ENCODE measurements at places on chromosomes 16 and 17.

DNA sequence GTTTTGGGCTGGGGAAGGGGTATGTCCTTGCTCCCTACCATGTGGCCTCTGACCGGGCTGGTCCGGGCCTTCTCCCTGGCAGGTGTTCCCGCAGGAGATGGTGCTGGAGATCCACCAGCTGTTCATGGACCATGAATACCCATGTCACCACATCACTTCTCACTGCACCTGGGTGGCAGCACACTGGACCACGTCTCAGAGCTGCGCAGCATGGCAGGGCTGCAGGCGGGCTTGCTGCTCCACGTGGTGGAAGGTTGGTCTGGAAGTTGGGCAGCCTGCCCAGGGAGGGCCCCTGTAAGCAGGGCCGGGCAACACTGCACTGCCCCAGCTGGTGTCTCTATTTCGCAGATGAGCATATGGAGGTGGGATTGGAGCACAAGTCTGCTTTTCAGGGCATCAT is 169.5 kb upstream of the ZNF267 start:
- DNase-seq: no peak

DNA sequence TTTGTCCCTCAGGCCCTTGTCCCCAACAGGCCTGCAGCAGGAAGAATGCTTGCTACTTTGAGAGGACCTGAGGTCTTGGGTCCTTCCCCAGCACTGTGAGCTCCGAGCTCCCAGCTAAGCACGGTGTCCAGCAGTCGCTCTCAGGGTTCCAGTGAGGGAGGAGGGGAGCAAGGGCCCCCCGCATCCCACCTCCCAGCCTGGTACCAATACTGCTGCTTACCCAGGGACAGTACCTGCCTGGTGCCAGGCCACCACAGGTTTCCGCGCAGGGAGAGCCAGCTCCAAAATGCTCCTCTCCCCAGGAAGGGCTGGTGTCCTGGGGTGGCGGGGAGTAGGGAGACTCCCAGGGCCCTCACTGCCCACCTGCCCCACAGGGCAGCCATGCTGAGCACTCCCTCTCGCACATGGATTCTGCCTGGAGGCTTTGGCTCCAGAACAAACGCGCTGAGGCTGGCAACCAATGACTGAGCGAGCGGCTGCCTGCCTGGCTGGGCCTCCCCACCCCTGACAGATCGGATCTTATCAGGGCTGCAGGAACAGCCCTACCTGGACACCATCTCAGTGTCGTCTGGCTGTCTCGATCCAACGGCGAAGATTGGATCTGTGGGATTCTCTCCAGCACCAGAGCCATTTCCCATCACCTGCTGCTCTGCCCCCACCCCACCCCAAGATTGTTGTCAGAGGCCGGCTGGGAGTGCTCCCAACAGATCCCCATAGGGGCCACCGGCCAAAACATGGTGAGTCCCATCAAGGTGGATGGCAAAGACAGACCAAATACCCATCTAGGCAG is 2.4 kb downstream of the DOK4 start:
- DNase-seq: no peak

GRCh38 chr16:78455861-78456260 is 356.4 kb downstream of the WWOX start:
- DNase-seq: no peak

DNA sequence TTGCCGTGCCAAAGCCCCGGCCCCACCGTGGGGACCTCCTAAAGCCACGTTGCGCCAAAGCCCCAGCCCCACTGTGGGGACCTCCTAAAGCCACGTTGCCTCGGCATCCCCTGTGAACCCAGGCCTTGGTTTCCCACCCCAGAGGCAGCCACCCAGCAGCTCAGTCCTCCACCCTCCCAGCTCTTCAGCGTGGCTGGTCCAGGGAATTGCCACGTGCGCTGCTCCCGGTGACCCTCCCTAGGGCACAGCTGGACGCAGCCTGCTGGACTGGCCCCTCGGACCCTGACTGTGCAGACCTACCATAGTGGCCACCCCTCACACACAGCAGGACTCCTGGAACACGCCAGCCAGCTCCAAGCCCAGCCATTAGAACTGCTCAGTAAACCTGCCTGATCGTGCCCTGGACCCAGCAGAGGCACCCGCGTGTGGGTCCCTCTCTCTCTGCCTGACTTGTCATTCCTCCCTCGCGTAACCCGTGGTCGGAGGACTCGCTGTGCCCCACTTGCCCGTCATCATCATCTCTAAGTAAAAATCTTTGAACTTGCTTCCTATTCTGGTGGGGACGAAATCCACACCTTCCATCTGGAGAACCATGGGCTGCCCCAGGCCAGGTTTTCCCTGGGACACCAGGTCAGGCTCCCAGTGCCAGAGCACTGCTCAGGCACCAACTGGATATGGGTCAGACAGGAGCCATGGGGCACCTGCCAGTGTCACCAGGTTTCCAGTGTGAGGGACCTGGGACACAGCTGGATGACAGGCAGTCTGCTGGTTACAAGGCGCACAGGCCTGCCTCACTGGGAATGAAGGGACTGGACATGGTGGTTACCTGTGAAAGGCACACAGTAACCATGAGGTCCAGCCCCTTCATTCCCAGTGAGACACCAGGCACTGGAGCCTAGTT is 5.6 kb downstream of the CIAO3 start:
- DNase-seq: no peak

GRCh38 chr17:10727192-10727591 is 2.6 kb downstream of the TMEM220 start:
- no peak for DNase-seq

DNA sequence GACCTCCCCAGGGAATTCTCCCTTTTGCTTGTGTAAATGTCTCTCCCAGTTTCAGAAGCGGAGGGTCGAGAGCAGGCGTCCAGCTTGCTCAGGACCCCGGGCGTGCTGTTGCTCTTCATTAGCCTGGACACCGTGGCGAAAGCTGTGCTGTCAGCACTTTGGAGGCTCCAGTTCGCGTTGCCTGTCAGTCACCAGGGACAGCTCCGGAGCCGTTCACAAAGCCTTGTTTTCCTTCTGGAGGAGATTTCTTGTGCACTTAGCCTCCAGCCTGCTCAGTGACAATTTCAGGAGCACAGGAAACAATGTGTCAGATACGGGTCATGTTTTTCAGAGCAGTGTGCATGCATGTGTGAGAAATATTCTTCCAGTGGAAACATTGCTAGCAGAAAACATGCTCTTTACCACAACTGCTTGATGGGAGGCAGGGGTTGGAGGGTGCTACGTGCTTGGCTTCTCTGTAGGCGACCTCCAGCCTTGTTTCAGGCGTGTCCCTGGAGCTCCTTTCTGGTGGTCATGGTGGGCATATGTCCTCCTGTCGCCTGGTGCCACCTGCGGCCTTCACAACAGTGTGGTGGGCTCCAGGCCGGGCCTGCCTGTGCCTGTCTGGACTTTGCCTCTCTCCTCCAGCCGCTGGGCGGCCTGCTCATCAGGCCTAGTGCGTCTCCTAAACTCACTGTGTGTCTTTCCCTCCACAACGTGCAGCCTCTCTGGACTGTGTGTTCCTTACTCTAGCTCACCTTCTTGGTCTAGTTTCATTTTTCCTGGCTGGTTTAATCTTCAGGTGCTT is 29.0 kb downstream of the ZNF750 start:
- DNase-seq: no peak

GRCh38 chr16:73025151-73025855 is 22.6 kb downstream of the ZFHX3 start:
- DNase-seq: no peak

DNA sequence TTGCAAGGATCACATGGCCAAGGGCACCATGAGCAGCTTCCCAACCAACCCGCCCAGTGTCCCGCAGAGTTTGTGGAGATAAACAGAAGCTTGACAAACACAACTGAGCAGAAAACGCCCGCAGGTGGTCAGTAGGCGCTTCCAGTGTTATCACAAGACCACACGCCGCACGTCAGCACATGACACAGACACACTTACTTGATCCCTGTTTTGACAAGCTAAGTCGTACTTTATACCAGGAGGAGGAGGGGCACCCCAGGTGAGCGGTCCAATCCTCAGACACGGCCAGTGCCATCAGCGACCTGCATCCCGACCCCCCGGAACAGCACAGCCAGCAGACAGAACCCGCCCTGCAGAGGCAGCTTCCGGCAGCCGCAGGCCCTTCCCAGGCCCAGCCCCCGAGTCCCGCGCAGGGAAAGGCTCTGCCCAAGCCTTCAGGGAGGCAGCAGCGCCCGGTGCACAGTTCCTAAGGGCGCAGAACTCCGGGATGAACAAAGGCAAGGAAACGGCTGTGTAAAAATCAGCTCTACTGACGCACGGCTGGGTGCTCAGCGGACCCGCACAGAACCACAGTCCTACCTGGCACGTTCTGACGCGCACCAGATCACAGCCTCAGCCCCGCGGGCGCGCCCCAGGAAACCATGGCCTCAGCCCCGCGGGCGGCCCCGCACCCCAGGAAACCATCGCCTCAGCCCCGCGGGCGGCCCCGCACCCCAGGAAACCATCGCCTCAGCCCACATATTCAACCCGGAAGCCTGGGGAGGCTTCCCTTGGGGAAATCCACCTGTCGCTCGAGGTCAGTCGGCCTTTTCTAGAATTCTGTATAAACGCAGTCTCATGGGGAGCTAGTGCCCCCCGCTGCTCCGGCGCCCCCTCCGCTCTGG is 27.8 kb downstream of the AXIN1 start:
- DNase-seq: peak; percentile 14

GRCh38 chr16:75238132-75238852 is 13.1 kb downstream of the BCAR1 start:
- no peak for DNase-seq

GRCh38 chr16:454397-454940 is 29.0 kb downstream of the RAB11FIP3 start:
- no peak for DNase-seq

DNA sequence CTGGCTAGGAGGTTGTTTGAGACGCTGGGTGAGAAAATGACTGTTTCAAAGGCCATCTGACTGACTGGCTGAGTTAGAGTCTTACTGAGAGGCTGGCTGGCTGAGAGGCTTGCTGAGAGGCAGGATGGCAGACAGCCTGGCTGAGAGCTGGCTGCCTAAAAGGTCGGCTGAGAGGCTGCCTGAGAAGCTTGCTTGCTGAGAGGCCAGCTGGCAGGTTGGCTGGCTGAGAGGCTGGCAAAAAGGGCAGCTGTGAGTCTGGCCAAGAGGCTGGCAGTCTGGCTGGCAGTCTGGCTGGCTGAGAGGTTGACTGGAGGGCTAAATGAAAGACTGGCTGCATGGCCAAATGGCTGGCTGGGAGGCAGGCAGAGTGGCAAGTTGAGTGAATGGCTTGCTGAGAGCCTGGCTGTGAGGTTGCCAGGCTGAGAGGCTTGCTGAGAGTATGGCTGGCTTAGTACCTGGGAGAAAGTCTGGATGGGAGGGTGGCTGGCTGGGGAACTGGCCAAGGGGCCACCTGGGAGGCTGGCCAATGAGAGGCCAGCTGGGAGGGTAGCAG is 35.3 kb upstream of the ACSM2B start:
- DNase-seq: no peak

GRCh38 chr16:84438971-84439696 is 65.3 kb downstream of the MEAK7 start:
- no peak for DNase-seq

DNA sequence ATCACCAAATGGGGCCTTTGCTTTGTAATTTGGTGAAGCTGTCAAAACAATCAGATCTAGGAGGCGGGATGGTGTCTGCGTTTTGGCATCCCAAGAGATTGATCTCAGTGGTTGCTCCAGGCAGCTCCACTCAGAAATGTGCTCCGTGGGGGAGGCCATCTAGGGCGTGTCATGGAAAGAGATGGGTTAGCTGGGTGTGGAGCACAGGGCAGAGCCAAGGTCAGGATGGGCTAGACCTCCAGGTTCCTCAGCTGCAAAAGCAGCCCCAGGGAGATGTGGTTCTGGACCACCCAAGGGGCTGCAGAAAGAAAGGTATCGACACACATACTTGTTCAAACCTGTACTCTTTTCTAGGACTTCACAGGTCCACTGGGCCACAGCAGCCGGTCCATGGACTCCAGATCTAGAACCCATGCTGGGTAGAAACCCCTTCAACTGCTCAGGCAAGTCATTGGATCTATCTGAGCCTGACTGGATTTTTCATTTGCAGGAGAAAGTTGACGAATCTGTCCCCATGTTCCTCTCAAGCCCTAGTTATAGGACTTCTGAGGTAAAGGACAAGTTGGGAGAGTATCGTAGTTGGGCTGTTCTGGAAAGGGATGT is 270.2 kb upstream of the RPL38 start:
- no peak for DNase-seq

DNA sequence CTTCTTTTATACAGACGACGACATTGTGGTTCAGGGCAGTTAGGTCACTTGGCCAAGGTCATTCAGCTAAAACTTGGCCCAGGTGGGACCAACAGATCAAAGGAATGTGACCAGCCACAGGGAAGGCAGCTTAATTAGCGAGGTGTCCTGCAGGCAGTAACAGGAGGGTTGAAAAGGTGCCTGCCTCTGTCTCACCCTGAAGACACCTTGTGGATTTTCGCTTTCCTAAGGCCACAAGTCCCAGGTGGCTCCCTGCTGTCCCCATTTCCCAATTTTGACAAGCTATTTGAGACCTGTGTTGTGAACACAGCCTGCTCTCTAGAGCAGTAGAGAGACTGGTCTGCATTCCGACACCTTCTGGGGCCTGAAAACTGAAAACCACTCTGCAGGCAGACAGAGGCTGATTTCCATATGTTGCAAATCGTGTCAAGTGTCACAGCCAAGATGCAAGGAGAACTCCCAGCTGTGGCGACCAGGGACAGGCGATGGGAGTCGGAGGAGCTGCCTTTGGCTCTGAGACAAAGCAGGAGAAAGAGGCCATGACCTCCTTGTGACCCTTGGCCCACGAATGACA is 593.1 kb upstream of the CDH5 start:
- DNase-seq: peak; percentile 38

DNA sequence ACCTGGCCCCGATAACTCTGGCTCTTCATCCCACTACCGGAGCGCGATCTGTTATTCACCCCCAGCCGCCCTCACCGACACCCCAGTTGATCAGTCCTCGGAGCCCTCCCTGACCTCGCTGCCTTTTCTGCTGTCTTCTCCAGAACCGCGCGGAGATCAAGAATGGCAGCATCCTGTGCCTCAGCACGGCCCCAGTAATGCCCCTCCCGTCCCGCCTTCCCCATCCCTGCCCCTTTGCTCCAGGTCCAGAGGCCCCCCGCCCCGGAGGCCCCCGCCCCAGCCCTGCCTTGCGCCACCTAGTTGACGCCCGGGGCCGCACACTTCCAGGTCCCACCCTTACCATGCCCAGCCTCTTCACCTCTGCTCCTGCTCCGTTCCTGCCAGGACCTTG is 872 bp downstream of the ELMO3 start:
- DNase-seq: no peak

- DNase-seq: no peak
Observed at GRCh38 chr17:72274614-72275013, 153.8 kb downstream of the SOX9 start.

DNA sequence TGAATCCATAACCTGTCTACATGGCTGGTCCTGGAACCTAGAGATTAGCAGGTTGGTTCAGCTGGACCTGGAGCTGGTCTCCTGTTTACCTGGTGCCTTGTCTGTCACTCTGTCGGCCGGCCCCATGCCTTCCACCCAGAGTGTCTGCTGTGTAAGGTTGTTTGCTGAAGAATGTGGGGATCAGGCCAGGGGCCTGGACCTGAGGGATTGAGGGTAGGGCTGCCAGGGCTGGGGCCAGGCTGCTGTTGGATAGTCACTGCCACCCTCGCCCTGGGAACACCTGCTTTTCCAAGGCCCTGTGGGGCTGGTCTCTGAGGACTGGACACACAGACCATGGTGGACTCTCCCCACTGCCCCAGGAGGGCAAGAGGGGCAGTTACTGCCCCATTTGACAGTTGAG is 1.4 kb downstream of the NHERF2 start:
- DNase-seq: no peak

All from OCI-LY7 (cell line).